NCI-H2227 treated with DMSO at 0.1 percent for 48 hours (cell line): ENCODE measurements at places on chromosomes 2 and 18.

GRCh38 chr18:74598350-74599001 lies 806 bp downstream of the ZNF407 start:
- DNase-seq = peak; percentile 43

- no peak for DNase-seq
Measured at GRCh38 chr2:46847726-46848412, 67.7 kb downstream of the MCFD2 start.

DNA sequence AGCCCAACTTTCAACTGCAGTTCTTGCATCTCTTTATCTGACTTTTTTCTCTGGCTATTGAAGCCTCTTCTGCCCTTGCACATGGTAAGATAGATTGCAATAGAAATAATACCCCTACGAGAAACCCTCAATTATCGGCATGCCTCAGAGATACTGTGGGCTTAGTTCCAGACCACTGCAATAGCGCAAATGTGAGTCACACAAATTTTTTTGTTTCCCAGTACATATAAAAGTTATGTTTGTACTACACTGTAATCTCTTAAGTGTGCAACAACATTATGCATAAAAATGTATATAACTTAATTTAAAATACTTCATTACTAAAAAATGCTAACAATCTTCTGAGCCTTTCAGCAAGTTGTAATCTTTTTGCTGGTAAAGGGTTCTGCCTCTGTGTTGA lies 124.7 kb downstream of the PDE1A start:
- DNase-seq = peak; percentile 84

DNA sequence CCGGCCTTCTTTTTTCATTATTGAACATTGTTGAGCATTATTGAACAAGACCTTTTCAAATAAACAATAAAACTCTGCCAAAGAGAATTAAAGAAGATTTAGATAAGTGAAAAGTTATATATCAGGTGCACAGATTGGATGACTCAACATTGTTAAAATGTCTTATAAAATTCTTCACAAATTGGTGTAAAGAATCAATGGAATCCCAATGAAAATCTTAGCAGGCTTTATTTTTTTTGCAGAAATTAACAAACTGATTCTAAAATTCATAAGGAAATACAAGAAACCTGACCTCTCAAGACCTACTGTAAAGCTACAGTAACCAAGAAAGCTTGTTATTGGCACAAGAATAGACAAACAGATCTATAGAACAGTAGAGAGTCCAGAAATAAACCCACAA lies 70.3 kb downstream of the LAMA1 start:
- DNase-seq = no peak

DNA sequence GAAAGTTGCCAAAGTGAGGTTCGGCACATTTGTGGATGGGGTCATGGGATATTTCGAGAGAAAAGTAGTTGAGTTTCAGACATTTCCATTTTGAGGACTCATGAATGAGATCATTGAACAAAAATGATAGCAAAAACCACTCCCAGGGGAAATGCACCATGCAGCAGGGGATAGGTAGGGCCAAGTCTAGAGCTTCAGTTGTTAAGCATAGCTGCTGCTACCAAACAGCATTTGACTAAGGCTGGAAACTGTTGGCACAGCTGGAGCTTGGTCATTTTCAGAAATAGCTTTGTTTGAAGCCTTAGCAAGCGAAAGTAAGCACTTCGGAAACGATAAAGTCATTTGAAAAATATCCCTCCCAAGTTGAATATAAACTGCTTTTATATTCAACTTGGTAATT lies 431.8 kb downstream of the SOCS6 start:
- DNase-seq = no peak

DNA sequence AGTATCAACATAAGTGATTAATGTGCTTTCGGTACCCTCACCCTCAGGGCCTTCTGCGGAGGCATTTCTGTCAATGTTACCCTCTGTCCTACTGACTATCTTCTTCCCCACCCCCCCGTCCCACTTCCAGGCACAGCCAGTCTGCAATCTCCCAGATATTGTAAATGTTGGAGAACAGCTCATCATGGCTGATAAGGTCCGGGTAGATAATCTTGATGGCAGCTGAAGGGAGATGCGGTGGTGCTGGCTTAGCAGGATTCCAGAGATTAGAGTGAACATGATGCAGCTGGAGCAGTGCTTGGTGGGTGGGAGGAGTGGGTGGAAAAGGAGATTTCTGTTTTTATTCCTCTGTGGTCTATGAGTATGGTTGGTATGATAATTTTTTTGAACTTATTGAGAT lies 15.5 kb downstream of the GTF2A1L start:
- DNase-seq = no peak

DNA sequence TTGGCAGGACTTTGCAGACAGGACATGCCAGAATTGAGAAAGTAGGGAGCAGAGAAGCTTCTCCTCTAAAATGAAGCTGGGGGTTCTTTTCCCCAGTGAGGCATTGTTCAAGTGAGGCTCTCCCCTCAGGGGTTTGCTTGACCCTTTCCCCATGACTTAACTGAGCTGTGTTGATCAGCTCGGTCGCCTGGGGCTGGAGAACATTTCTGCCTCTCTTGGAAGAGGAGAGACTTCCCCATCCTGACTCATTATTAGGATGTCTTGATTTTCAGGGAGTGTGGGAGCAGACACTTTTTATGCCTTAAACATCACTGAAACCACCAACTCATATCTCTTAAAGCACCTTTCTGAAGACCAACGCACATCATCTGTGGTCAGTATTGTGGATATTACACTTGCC lies 27.9 kb upstream of the GLI2 start:
- no peak for DNase-seq

DNA sequence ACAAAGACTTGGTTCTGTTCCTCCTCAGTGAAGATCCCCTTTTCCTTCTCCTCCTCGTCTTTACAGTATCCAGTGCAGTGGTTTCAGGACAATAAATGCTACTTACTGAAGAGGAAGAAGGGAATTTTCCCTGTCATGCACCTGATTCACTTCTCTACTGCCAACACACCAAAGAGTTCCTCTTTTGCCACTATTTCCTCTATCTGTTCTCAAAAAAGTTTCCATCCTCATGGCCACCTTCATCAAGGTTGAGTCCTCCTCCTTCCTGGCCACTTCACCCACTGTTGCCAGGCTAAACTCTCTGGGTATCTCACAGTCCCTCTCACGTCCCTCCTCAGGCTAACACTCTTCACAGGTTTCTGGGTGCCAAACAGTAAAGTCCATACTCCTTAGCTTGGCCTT lies 41.7 kb downstream of the PLEKHM3 start:
- no peak for DNase-seq

DNA sequence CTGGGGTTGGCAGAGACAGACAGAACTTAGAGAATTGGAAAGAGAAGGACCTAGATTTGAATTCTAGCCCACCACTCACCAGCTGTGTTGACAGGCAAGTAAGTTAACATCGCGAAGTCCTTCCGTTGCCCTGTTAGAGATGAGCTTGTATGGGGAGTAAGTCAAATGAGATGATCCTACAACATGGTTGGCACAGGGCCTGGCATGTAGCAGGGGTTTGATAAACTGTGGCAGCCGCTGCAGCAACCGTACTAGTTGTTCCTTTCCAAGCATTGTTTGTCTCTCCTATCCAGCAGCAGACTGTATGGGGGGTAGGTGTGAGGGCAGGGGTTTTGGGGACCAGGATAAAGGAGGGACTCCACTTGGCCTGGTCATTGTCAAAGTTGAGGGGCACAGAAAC lies 16.0 kb downstream of the TET3 start:
- no peak for DNase-seq

DNA sequence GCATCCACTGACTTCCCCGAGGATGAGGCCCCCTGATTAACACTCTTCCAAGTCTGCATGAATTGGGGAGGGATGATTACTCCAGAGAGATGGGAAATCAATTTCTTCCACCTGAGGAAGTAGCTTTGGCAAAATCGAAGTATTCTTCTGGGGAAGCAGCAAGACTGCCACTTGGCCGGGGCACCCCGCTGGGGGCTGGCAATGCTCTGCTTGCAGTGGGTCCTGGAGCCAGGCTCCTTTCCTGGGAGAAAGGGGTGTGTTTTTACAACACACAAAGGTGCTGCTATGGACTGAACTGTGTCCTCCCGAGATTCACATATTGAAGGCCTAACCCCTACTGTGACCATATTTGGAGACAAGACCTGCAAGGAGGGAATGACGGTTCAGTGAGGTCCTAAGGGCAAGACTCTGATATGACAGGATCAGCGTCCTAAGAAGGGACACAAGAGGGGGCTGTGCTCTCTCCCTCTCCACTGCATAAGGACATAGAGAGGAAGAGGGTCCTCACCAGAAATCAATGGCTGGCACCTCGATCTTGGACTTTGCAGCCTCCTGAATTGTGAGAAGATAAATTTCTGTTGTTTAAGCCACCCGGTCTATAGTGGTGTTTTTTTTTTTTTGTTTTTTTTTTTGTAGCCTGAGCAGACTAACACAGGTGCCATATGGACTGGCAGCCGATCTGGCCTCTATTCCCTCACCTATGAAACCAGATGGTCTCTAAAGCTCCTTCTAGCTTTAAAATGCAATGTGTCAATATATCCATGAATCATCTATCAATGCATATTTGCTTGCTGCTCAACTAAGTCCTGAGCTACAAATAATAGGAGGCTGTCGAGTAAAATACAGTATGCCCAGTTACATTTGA lies 3.6 kb upstream of the SMARCAL1 start:
- DNase-seq = peak; percentile 2

- DNase-seq = no peak
Measured at GRCh38 chr2:120823551-120823950, 87.9 kb downstream of the GLI2 start.
